M059J (cell line): ENCODE measurements at places on chromosomes 13 and 19. TPM values are rescaled to one million over a fixed set of nuclear protein-coding genes. Genes with fewer than 3 reads are reported as not detected.

- DNase-seq = no peak
Measured at GRCh38 chr19:15412832-15413231, 6.0 kb downstream of the AKAP8L start.

DNA sequence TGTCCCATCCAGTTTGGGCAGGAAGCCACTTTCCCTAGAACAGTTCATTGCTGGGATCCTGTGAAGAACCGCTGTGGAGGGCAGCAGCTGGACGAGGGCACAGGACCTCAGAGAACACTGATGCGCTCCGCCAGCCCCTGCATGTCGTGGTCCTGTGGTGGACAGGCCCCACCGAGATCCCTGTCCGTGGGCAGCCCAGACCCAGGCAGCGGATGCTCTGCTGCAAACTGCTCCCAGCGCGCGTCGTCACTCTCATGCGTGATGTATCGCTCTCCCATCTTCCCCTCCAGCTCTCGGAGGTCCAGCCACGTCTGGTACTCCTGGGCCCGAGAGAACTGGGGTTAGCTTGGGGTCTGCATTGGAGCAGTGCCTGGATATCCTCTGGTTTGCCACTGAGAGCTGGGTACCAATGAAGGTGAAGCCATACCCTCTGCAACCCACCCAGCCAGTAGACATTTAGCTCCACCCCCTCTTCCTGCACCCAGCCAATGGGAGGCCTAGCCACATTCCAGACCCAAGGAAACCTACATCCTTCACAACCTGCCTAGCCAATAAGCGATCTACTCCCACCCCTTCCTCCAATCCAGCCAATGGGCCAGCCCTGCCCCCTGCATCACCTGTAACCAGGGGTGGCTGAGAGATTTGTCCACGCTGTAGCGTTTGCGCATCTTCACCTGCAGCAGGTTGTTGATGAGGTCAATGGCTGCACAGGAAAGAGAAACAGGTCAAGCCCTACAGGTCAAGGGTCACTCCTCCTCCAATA is 13.6 kb upstream of the DACT3 start:
- DNase-seq = no peak

GRCh38 chr13:45933203-45933908 is 81.8 kb upstream of the SIAH3 start:
- no peak for DNase-seq

GRCh38 chr13:46982856-46983582 is 86.2 kb upstream of the HTR2A start:
- DNase-seq = no peak

The ELANE gene
- not detected in 2 replicates for total RNA-seq

The SMIM17 gene
- 0.15 TPM in 1 of 2 replicates, not detected in the other for total RNA-seq
